CD4-positive, alpha-beta T cell treated with Interleukin-6 at 100 ng/mL for 8 hours (primary cell): ENCODE measurements at places on chromosomes 7 and 10.

DNA sequence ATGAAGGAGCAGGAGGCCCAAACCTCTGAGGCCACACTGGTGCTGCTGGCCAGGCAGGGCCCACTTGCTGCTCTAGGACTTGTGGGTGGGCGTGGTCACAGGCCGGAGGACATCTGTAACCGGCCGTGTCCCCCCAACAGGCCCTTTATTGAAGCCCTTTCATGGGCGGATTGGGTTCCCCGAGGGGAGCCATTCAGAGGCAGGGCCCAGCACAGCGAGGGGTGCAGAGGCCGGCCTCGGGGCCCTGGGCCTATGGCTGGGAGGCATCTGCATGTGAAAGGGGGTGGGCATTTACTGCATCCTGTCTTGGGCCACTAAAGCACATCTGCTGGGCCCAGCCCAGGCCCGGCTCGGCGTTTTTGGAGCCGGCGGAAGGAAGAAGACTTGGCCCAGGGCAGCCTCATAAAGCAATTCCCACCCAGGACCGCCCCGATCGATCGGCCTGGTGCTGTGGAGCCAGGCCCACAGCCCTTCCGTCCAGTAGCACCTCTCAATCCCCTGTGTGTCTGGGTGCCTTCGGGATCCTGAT lies 8.4 kb downstream of the LHPP start:
- no peak for DNase-seq

DNA sequence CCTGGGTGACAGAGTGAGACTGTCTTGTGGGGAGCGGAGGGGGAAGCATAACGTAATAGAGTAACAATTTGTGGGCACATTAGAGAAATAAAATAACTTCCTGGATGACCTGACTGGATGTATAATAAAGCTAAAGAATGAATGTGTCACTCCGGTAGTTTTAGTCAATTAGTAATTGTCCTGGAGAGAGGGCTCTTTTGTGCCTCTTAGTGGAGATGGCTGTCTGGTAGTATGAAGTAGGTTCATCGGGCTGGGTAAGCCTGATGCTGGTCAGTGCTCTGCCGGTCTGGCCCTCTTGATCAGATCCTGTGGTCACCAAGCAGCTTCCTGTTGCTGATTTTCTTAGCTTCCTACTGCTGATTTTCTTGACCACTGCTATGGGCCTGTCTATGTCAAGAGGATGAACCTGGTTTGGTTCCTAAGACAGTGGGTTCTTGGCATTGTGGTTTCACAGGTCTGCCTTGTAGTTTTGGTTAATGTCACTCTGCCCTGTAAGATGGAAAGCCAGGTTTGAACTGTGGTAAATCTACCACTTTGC lies 34.1 kb downstream of the ZRANB1 start:
- DNase-seq: no peak

GRCh38 chr7:43834463-43835251 lies 34.7 kb downstream of the MRPS24 start:
- DNase-seq: peak; percentile 60

DNA sequence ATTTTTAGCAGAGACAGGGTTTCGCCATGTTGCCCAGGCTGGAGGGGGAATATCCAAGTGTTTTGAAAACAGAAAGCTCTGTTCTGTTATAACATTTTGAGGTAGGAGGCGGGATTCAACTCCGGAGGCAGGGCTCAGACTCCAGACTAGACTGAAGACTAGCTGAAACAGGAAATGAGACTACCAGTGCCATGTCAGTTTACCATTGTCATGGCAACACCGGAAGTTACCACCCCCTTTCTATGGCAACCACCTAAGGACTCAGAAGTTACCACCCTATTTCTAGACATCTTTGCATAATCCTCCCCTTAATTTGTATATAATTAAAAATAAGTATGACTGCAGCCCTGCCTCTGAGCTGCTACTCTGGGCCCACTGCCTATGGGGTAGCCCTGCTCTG lies 1069.1 kb upstream of the AUTS2 start:
- DNase-seq: no peak

DNA sequence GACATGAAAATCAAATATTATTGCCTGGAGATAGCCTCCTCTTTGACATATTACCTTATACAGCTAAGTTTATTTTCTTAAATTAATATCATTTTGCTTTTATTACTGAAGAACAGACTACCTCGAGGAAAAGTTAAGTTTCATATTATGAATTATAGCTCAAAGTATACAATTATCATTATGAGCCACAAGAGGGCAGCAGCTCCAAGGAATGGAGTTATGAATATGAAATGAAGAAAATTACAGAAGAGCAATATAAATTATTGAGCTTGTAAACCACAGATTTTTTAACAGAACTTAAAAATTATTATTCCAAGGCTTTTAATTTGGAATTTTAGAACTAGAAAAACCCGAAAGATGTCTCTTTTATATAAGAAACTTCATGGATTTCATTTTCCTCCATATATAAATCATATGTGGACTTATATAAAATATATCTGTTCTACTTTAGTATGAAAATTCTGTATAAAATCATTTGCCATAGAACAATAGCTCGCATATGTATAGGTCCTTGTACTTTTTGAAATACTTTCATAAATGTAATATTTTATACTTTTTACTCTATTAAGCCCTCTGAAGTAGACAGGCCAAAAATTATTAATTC lies 40.1 kb downstream of the IQUB start:
- peak; percentile 35 for DNase-seq

DNA sequence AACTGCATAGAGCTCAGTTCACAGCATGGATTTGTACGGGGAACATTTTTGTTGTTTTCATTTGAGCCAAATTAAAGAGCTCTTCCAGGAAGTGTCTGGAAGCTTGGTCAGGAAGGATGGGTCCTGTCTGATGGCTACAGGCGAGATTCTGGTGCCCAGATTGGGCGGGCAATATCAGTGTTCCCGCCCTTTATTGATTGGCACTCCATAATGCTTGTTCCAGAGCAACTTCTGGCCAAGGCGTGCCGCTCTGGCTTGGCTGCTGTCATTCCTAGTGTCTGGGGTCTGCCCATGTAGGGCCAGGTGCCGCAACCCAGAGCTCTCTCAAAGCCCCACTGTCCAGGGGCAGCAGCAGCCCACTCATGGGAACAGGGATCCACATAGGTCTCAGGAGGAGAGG lies 45.9 kb downstream of the RAMP3 start:
- no peak for DNase-seq

GRCh38 chr7:112990624-112991023 lies 96.0 kb downstream of the GPR85 start:
- DNase-seq: no peak

- no peak for DNase-seq
These were observed 649.6 kb downstream of the LRMDA start for GRCh38 chr10:76080991-76081390.

GRCh38 chr7:139635526-139636302 lies 112.2 kb downstream of the CLEC2L start:
- peak; percentile 37 for DNase-seq

DNA sequence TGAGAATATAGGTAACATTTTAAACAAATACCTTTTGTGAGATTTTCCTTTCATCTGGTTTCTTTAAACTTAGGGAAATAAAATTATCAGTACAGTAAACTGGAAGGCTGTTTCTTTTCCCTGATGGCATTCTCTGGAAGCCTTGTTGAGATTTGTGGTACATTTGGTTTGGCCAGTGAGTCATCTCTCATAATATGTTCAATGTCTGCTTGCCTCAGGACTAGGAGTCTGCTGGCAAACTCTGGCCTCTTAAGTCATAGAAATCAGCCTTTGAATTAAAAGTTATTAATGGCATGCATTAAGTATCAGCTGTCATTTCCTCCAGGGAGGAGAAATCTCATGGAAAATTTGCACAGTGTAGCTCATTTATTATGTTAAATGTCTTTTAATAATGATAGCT lies 316.6 kb upstream of the KIAA1217 start:
- DNase-seq: no peak

GRCh38 chr10:93873420-93874115 lies 20.2 kb upstream of the SLC35G1 start:
- no peak for DNase-seq

GRCh38 chr10:88557256-88557655 lies 25.9 kb downstream of the RNLS start:
- no peak for DNase-seq

- DNase-seq: no peak
These were observed 289.3 kb upstream of the ZMIZ1 start for GRCh38 chr10:78779339-78779955.

DNA sequence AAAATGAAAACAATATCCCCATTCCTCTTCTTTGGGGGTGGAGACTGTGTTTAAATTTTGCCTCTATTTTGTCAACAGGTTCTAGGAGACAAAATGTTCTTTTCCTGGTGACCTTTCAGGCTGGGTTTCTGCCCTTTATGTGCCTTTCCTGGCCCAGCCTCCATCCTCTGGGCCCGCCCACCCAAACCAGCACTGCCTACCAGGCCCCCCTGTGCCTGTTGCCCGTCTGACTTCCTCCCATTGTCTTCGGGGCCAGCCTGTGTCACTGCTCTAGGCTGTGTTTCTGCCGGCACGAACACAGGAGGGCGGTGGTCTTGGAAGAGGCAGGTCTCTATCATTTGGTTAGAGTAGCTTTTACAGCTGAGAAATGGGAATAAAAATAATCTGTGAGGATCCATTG lies 13.9 kb downstream of the TSPAN14 start:
- DNase-seq: peak; percentile 68

- DNase-seq: no peak
These were observed 63.5 kb downstream of the SH3PXD2A start for GRCh38 chr10:103791858-103792257.

- DNase-seq: no peak
These were observed 204.3 kb downstream of the DGKI start for GRCh38 chr7:137642472-137642871.

- DNase-seq: no peak
These were observed 208.6 kb downstream of the SKAP2 start for GRCh38 chr7:26655781-26656180.

DNA sequence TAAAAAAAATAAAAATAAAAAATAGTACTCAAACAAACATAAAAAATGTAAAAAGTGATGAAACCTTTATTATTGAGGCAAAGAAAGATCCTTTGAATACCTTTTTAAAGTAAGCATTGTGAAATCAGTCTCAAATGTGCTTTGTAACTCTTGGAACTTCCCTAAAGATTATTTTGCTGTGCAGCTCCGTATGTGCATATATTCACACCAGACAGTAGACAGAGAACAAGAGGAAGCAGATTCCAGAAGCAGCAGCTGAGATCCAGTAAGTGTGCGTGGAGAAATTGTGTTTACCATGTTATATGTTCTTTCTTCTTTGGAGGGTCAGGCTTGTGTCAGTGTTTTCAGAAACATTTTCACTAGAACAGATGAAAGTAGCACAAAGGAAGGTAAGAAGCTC lies 324.9 kb downstream of the AGMO start:
- DNase-seq: no peak

- DNase-seq: no peak
These were observed 27.1 kb downstream of the BTBD16 start for GRCh38 chr10:122298206-122298597.

GRCh38 chr7:139078911-139079310 lies 30.6 kb downstream of the ZC3HAV1 start:
- no peak for DNase-seq

DNA sequence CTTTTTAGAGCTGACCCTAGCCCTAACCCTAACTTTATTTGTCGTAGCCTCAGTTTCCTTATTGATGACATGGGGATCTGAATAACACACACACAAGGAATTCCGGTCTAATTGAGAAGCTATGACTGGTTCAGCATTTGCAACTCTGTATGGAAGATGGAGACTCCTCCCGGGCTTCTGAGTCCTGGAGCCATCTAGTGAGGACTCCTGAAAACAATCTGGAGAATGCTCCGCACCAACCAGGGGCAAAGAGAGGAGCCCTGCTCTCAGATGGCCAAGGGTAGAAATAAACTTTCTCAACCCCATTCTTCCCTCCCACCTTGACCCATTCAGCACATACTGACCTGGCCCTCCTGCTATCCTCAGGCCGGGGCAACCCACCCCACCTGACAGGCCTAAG lies 26.4 kb downstream of the MBL2 start:
- no peak for DNase-seq

DNA sequence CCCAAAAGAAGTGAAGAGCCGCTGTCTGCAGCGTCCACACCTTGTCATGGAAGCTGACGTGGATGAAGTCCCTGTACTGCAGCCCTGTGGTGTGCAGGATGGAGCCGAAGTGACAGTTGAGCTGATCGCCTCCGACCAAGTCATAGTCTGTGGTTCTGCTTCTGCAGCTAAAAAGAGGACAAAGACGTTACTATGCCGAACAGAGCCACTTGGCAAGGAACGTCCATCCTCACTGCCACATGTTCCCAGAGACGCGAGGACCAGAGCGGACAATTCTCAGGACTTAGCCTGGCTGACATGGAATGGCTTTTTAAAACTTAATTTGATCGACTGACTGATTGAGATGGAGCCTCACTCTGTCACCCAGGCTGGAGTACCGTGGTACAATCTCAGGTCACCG lies 21.8 kb downstream of the DAGLB start:
- DNase-seq: no peak

DNA sequence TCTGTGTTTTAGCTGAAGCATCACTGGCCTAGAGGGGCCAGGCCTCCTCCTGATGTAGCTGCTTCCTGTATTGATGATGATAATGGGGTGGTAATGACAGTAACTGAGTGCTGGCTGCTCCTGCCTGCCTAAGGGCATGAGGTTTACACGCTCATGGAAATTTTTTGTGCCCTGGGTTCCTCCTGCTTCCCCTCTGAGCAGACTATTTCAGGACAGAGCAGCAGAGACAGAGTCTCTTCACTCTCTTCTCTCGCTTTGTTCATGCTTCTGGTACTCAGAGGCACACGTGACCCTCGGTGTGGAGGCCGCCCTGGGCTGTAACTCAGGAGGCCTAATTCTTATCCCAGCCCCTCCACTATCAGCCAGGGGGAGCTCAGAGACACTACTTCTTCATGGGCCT lies 27.9 kb downstream of the LRRC20 start:
- no peak for DNase-seq

- DNase-seq: no peak
These were observed 162.7 kb downstream of the AVL9 start for GRCh38 chr7:32658034-32658433.
